Hippocampal formation (tissue), 2 donors: ENCODE measurements at places on chromosomes 1 and 21.
A peak's percentile ranks its signal among the peaks of the same experiment; 100 is the strongest.

DNA sequence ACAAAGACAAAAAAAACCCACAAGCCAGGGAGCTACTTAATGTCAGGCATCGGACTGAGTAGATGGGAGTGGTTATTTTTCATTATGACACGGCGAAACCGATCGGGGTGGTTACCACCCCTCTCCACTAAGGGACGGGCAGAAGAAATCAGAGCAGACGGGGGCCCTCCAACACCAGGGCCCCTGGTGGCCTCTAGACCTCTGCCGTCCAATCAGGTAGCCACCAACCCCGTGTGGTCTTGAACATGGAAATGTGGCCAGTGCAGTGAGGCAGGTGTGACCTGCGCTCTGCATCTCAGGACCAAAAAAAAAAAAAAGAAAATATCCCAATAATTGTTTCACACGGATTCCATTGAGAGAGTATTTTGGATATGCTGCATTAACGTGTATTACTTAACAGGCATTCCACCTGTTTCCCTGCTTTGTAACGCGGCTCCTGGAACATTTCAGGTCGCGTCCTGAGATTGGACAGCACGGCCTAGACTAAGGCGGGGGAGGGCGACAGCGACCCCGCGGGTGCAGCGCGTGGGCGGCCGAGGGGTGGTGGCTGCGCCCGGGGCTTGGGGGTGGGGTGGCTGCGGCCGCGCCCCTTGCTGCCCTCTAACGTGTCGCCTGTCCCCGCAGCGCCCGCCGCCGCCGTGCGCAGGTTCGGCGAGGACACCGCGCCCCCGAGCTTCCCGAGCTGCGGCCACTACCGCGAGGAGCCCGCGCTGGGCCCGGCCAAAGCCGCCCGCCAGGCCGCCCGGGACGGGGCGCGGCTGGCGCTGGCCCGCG, 48.3 kb downstream of the SIM2 start:
- DNase-seq: no peak

DNA sequence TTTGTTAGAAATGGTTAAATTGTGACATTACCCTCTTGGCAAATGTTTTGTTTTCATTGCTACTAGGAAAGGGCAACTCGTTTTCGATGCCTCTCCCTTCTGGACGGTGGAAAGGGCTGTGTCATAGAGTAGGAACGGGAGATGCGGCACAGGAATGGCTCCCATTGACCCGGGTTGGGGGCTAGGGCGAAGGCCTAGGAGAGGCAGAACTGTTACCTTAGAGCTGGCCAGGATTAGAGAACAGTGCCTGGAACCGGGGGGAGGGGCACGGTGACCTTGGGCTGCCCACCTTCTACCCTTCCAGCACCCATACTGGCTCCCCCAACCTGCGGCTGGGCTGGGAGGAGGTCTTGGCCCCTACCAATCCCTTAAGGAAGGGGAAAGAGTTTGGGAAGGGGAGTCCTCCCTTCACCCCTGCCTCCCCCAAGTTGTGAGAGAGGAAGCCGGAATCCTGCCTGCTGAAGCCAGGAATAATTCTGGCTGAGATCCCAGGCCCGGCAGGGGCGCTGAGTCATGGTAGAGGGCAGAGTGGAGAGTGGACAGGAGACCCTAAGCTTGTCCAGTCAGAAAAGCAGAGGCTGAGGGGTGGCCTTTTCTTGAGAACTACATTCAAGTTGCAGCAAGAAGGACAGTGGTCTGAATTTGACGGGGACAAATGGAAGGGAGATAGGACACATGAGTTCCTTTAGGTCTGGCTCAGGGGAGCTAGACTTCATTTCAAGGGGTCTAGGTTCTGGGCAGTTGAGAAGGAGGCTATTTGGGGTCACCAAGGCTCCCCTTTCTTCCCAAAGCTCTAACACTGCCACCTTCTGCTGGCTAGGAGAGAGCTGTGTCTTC, 8.2 kb downstream of the LMNA start:
- DNase-seq: peak; percentile 70

DNA sequence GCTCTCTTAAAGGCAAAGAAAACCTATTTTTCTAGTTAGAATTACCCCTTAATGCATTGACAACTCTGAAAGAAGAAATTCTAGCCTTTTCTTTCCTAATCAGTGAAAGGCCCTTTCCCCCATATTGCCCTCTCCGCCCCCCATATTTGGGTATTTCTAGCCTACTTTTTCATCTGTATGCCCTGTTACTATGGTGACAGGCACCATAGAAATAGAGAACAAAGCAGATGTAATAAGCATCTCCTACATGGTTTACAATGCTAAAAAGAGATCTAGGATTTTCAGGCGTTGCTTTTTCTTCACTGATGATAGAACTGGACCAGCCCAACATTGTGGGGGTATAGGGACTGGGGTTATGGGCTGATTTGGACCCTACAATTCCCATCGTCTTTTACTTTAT, 14.5 kb downstream of the LRRC8B start:
- no peak for DNase-seq

DNA sequence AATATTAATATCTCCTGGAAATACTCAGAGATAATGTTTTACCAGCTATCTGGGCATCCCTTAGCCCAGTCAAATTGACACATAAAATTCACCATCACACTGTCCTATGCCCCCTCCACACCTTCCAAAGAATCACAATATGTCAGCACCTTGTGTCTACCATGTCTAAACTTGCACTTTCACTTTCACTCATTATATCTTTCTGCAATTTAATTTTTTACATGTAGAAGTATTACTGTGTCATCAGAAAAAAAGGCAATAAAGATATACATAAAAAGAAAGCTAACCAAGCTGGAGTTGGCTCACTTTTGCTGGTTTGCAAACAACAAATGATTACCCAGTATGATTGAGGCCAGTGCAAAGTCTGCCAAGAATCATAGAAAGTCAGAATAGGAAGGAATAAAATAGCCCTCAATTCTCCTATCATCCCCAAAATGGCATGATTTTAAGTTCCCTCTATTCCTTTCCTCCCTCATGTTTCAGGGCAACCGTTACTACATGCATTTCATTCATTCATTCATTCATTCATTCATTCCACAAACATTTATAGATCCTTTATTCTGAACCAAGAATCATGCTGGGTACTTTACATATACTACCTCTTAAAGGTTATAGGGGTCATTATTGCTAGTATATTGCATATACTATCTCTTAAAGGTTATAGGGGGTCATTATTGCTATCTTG, 5.9 kb upstream of the LUZP1 start:
- DNase-seq: no peak

DNA sequence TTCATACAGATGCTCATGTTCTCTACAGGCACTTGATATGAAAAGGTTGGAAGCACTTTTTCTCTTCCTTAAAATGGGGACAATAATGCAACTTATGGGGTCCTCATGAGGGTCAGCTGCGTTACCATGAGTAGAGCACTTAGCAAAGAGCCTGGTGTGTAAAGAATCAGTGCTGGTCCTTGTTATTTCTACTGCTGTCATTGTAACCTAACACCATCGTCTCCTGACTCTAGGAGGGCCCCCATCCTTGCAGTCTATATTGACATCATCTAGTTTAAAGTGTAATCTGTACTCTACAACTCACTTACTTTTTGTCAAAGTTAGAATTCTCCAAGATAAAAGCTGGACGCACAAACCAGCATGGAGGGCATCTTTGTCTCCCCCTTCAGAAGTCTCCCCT, 2.4 kb downstream of the CAPN9 start:
- DNase-seq: no peak

GRCh38 chr1:8939362-8939995, 6.2 kb upstream of the CA6 start:
- no peak for DNase-seq

GRCh38 chr1:164803366-164803765, 244.4 kb downstream of the PBX1 start:
- DNase-seq: no peak

- DNase-seq: peak; percentile 13
Measured at GRCh38 chr1:7373876-7374562, 397.1 kb upstream of the VAMP3 start.

- DNase-seq: no peak
Measured at GRCh38 chr1:156241311-156241811, 623 bp upstream of the BGLAP start.

- DNase-seq: no peak
Measured at GRCh38 chr1:13646521-13646920, 53.5 kb upstream of the PRDM2 start.

GRCh38 chr1:78146205-78146771, 100.5 kb downstream of the GIPC2 start:
- no peak for DNase-seq

- DNase-seq: peak; percentile 48
Measured at GRCh38 chr1:117534995-117535467, 70.8 kb upstream of the TENT5C start.

- DNase-seq: peak; percentile 13
Measured at GRCh38 chr1:6577831-6578525, 1.8 kb upstream of the ZBTB48 start.

DNA sequence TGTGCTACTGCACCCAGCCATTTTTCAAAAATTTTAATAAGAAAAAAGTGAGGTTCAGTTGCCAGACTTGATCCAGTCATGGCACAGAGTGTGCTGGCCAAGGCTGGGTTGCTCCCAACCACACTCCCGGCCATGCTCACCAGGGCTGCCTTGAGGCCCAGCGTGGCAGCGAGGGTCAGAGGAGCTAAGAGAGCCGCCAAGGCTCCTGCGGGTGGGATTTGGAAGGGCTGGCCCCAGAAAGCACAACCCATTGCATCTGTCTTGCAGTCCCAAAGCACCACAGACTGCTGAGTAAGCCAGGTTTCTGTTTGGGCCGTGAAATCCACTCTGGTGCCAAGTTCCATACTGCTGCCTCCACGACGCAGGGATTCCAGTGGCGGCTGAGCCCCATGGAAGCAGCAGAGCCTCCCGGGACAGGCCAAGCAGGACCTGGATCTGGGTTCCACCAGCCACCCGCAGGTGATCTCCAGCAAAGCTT, 22.6 kb downstream of the ZBTB17 start:
- no peak for DNase-seq

DNA sequence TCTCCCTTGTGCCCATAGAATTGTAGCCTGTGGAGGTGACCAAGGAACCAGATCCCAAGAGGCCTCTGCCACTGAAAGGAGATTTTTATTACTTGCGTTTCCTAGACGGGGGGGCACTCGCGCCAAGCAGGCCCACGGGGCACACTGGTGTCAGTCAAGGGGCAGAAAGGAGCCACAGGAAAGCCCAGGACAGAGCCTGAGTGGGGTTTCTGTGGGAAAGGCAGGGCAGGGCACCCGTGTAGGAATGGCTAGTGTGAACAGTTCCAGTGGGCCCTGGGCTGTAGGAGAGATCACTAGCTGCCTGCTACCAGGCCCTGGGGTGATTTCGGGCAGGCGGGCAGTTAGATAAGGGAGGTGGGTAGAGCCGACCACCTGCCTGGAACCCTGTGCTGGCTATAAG, 70.8 kb downstream of the ADARB1 start:
- no peak for DNase-seq

- DNase-seq: no peak
Measured at GRCh38 chr1:215744419-215744818, 177.3 kb downstream of the KCTD3 start.

- no peak for DNase-seq
Measured at GRCh38 chr1:238913210-238913609, 473.2 kb upstream of the CHRM3 start.

DNA sequence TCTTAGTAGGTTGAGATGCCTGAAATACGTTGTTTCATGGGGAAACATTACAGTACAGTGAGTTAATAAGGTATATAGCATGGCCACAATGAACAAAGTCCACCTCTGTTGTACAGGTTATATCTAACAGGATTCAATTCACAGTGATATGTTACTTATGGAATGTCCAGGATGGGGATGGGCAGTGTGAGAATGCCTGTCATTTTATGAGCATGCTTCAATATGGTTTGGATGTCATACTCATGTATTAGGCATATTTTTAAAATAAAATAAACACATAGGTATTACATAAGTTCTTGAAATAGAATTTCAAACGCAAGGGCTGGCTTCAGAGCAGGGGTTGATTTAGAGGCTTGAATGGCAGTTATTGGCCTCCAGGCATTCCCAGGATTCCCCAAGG, 6.1 kb upstream of the PHLDA3 start:
- no peak for DNase-seq

DNA sequence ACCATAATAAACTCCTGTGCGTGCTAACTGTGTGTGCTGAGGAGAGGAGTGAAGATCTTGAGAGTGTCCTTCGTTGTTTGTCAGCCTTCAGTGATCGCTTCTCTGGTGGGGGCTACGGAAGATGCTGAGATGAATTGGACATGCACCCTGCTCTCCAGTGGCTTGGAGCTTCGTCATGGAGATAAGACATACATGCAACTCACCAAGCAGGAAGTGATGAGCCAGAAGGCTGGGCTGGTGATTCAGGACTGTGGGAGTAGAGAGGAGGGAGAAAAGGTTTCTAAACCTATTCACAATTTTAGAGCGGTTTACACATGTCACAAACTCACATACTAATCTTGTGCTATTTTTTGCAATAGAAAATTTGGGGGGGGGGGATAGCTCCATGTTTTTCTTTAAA, 128.9 kb upstream of the ADAR start:
- DNase-seq: no peak

DNA sequence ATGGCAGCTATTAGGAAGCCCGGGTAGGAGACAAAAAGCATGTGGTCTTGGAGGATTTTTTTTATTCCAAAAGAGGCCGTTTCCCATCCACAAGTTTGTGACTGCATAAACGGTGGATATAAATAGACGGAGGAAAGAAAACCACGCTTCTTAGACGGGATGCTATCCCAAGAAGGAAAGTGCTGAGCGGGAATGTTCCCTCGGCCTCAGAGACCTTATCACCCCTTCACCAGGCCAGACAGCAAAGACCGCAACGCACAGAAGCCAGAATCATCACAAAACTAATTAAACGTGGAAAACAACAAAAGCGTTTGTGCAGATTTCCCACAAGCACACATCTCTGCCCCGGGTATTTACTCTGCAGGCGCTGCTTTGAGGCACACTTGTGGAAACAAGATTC, 43.2 kb downstream of the HLCS start:
- no peak for DNase-seq

- DNase-seq: no peak
Measured at GRCh38 chr1:204128464-204128963, 23.3 kb downstream of the ETNK2 start.

GRCh38 chr1:188590641-188591040, 1761.9 kb downstream of the PLA2G4A start:
- no peak for DNase-seq

GRCh38 chr1:154703170-154703569, 95.2 kb upstream of the ADAR start:
- no peak for DNase-seq

- DNase-seq: no peak
Measured at GRCh38 chr1:105100102-105100501, 1350.4 kb downstream of the AMY1C start.

DNA sequence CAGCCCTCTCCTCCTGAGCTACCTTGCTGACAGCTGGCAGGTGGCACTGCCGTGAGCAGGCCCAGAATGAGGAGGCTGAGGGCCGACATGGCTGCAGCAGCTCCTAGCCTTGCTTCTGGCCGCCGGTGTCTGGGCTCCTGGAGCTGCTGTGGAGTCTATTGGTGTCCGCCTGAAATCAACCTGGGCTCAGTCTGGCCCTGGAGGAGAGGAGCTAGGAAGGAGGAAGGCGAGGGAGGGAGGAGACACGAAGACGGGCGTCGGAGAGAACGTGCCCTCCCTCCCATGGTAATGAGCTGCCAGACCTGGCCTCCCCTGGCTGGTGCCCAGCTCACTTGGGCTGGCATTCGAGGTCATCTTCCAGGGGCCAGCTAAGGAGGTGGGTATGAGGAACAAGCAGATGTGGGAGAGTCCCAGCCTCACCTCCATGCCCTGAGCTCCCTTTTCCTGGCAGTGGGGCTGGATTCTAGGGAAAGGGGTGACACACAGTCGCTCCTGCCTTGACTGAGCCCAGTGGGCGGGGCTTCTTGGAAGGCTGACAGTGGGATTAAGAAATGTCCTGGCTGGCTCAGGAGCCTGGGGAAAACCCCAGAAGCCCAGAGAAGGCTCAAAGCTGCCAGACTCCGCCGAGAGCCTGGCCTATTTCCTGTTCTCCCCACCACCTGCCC, at the start of gene PDZK1IP1:
TSS of gene PDZK1IP1 (minus strand) at position 193 of the 665 bp plus-strand sequence. CDS start at position 89, 104 bp downstream.
- DNase-seq: no peak
